ENCODE measurements at places on chromosomes 12 and 14.

- DNase-seq, result no peak
Measured at GRCh38 chr12:111439657-111440151, 34.0 kb downstream of the SH2B3 start.

DNA sequence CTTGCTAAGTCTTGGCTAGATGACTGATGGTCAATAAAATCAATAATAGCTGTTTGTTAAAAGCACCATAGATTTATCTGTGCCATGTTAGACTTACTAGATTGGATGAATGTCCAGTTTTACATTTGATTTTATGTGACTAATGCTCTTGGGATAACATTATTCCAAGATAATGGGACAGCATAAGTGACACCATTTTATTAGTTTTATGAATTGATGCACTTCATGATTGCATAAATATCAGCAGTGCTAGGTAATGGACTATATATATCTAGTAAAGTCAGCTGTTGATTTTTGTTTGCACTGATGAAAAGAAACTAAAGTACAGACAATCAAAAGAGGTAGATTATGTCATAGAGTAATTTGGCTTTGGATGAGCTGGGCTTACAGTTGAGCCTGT lies 10.4 kb downstream of the TRIM9 start:
- no peak for DNase-seq

GRCh38 chr14:37864128-37864527 lies 268.7 kb downstream of the TTC6 start:
- no peak for DNase-seq

GRCh38 chr12:80509781-80510556 lies 65.9 kb downstream of the PTPRQ start:
- peak; percentile 20 for DNase-seq

GRCh38 chr14:53703457-53703856 lies 253.2 kb downstream of the BMP4 start:
- DNase-seq, result no peak

DNA sequence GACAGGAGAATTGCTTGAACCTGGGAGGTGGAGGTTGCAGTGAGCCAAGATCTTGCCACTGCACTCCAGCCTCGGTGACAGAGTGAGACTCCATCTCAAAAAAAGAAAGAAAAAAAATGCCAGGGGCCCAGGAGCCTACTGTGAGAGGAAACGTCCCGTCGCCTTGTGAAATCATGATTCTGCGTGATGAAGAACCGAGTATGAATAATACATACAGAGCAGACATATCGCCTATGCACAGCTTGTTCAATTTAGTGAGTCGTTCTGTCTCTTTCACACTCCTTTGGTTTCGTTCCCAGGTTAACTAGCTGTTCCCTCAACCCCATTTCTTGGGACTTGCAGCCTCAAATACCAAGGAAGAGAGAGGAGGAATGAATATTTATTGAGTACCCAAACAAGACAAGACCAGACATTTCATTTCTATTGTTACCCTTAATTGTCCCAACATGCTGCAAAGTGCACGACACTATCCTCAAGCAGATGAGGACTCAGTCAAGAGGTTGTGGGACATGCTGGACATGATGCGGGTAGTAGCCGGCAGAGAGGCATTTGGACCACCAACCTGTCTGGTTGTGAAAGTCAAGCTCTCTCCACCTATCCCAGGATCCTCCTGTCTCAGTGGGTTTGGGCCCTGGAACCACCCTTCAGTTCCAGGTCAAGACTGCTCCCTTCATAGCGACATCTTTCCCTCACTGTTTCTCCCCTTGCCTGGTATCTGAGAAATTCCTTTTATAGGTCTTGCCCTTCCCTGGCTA lies 8.6 kb upstream of the CD27 start:
- no peak for DNase-seq

GRCh38 chr14:29928117-29928640 lies 532 bp upstream of the PRKD1 start:
- DNase-seq, result no peak

- no peak for DNase-seq
Measured at GRCh38 chr12:462936-463705, 3.4 kb downstream of the B4GALNT3 start.

- DNase-seq, result no peak
Measured at GRCh38 chr14:104001003-104001402, 58.7 kb upstream of the RD3L start.

DNA sequence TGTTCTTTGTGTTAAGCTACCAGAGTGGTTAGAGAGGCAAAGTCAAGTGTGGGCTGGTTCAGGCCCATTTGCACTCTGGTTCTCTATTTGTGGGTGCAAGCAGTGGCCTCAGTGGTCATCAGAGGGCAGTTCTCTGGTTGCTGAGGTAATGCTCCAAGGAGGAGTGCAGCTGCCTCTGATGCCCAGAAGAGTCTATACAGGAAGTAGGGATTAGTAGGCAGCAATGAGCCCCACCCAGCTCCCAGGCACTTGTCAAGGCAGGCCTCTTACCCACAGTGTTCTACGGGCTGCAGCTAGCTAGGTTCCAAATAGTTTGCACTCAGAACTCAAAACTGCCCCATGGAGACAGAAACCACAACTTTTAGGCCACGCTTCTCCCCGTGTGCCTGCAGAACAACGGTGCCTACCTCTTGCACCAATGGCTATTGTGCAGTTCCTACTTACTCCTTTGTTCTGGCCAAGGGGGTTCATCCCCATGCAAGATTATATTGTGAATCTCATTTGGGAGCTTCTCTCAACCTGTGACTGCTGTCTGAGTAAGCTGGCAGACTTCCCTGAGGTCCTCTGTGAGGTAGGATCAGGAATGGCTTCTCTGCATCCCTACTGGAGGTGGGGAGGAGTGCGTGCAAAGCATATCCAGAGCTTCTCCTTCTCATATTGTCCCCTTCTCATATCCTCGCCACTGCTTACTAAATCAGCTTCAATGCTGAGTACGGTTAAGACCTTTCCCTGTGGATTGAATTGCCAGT lies 410.3 kb upstream of the LMO3 start:
- no peak for DNase-seq

DNA sequence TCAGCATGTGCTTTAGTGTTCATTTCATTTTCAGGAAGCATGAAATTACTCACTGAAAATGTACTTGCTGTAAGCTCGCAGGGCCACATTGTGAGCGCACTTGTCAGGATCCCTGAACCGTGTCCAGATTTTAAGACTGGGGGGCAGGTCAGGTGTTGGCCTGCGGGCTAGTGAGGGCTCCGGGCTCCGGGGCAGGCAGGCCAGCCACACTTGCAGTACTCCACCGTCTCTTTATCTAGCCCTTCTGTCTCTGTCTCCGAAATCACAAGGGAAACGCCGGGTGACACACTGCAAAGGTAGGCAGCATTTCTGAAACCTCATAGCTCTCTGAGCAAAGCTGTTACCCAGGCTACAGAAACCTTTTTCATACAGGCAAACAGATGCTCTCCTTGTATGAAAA lies 98.7 kb downstream of the EML1 start:
- DNase-seq, result no peak

GRCh38 chr14:21536418-21537089 lies 10.4 kb upstream of the SALL2 start:
- DNase-seq, result no peak

- no peak for DNase-seq
Measured at GRCh38 chr12:57430112-57430930, 522 bp downstream of the R3HDM2 start.

GRCh38 chr14:101735453-101735852 lies 26.1 kb upstream of the PPP2R5C start:
- no peak for DNase-seq

GRCh38 chr14:67405771-67406170 lies 6.2 kb downstream of the PLEK2 start:
- no peak for DNase-seq

- no peak for DNase-seq
Measured at GRCh38 chr14:72443256-72443655, 450.6 kb downstream of the DPF3 start.

GRCh38 chr12:13594731-13595514 lies 386.5 kb downstream of the GRIN2B start:
- DNase-seq, result no peak

- peak; percentile 81 for DNase-seq
Measured at GRCh38 chr12:12976366-12976765, 23.7 kb downstream of the HEBP1 start.

- DNase-seq, result peak; percentile 98
Measured at GRCh38 chr12:114430306-114430705, 24.4 kb upstream of the TBX5 start.

- no peak for DNase-seq
Measured at GRCh38 chr12:2543801-2544200, 251.0 kb upstream of the FKBP4 start.

DNA sequence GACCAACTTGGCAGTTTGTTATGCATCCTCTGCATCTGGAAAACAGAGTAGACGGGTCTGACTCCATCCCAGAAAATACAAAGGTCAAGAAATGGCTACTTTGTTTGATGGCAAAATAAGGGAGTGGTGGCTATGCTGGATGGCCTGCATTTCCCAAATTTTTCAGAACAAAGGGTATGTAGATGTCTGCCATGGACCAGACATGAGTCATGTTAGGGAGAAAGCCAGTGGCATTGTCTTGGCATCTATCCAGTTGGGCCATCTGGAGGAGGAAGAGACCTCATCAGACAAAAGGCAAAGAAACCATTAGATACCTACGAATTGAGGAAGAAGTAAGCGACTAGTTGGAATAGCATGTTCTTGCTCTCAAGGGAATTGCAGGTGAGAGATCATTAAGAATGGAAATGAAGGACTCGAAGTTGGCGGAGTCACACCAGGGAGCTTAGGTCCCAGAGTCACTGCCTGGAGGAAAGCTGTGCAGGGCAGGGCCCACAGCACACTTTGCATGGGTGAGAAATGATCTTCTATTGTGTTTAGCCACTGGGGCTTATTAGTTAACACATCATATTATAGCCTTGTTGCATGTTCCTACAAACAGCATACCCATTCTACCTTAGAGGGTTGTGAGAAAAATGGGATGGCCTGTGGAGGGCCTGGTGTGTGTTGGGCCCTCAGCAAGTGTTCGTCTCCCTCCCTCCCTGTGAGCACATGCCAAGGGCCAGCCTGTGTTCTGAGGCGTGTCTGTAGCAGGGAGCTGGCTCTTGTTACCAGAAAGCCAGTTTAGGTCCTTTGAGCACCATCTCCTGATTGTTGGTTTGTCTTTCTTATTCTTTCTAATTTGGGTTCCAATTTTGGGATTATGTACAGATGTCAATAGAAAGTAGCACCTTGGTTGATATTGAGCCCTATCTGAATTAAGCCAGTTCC lies 119.4 kb downstream of the KTN1 start:
- DNase-seq, result no peak

- DNase-seq, result no peak
Measured at GRCh38 chr14:99099051-99099787, 172.8 kb downstream of the BCL11B start.

DNA sequence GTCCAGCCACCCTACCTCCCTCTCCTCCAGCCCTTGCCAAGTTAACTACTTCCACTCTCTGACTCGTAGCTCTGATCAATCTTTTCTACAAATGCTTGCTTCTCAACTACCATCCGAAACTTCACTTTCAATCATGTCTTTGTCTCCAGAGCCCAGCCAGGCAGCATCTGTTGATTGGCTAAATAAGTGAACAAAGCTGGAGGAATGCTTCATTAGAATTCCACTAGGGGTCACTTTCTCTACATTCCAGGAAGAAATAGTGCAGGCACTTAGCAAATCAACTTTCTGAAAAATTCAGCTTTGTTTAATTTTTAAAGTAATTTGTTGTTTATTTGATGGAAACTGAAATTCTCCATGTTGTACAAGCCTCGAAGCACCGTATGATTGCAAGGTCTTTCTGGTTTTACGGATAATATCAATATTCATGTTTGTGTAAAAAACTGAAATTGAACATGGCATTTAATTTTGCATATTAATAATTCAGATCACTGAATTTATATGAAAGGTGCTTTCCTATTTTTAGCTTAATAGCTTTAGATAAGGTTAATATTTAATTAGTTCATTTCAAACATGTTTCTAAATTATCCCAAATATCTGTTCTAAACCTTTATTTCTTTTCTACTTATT lies 32.4 kb upstream of the HELB start:
- peak; percentile 20 for DNase-seq

- DNase-seq, result no peak
Measured at GRCh38 chr14:84095681-84096080, 1434.3 kb upstream of the FLRT2 start.
